ENCODE measurements at places on chromosomes 6 and 20.

DNA sequence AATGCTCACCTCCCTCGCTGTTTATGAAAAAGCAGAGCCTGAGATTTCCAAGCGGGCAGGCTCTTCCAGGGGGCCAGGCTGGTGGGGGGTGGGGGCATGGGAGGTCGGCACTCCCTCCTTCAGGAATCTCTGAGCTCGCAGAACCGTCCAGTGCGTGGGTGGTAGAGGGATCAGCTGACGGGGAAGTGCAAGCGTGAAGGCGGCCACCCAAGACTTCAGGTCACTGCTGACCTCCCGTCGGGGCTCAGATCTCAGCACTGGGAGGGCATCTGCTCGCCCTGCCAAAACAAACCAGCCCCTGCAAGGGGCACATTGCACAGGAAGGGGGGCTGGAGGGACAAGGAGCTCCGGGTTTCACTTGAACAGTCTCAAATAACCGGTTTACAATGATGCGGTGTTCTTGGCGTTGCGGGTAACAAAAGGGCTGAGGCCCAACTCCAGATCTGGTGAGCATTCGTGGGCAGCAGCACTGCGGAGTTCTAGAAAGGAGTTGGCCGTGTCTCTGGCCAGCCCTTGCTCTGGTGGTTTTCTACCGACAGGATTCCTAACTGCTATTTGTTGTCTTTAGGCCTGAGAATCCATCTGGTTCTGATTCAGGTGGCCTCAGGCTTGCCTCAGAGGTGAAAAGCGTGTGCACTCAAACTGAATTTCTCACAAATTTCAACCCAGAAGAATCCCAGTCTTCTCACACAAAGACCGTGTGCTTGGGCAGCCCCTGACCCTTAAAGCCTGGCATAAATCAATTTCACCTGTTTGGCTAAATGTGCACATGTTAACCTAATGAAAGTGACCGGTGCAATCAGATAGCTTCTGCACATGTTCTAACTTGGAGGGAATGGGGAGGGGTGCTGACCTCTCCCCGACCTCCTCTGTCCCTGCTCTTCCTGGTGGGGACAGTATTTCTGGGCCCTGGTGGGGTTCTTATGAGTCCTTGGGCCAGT lies 191.6 kb downstream of the MYLK4 start:
- no peak for DNase-seq

DNA sequence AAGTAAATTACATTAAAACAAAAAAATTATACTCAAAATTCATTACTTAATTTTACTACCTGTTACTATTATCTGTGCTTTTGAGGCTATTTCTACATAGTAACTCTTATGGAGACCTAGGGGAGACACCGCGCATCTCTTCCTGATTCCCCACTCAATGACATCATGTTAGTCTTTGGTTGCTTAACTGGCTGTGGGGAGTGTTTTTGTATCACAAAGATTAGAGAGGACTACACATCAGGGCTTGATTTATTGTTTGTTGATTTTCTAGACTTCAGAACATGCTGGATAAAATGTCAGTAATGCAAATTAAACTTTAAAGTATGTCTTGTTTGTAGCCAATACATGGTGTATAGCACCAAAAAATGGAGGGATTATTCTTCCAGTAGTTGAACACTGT lies 26.0 kb downstream of the SLC2A10 start:
- no peak for DNase-seq

DNA sequence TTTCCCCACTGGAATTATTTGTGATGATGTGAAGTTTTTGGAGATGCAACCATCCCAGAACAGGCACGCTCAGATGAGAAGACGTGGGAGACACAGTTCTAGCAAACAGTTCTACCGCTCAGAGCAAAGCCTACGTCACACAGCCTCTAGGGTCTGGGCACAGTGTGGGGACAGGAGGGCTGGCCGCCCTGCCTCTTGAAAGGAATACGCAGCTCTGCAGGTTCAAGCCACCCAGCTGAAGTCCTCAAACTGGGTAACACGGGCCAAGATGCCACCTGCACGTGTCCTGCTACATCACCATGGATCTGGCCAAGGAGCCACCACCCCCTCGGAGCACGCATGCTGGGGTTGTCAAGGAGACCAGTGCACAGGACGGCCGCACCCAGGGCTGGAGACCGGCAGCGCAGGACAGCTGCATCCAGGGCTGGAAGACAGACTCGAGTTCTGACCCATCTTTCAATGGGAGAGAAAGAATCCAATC lies 75.0 kb downstream of the NOL4L start:
- no peak for DNase-seq

DNA sequence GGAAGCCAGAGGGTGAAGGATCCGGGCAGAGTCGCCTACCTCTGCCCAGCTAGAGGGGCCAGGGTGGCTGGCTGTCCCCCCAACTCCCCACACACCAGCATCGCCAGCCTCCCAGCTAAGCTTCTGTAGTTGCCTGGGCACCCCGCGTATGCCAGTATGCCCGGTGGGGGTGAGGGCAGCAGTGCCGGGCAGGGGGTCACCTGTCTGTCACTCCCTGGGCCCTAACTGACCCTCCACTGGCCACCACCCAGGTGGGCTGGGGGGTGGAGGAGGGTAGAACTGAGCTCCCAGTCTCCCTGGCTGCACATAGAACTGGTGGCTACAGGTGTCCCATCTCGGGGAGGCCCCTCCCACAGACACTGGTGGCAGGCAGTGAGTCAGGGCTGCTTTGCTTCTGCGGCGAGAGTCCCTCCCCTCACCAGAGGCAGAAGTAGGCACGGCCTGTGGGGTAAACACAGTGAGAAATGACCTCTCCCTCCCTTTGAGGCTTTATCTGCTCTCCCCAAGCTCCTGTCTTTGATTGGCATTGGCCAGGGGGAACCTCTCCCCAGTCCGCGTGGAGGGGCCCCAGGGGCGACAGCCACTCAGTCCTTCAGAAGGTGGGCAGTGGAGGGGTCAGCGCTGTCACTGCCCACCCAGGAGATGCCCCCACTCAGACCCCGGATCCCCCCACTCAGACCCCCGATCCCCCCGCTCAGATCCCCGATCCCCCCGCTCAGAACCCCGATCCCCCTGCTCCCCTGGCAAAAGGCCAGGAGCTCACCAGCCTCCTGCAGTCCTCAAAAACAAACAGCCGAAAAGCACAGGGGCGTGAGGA lies 2.5 kb downstream of the NTSR1 start:
- DNase-seq: no peak

Data from GM12865 (cell line).